ENCODE measurements at places on chromosomes 6 and 20.

DNA sequence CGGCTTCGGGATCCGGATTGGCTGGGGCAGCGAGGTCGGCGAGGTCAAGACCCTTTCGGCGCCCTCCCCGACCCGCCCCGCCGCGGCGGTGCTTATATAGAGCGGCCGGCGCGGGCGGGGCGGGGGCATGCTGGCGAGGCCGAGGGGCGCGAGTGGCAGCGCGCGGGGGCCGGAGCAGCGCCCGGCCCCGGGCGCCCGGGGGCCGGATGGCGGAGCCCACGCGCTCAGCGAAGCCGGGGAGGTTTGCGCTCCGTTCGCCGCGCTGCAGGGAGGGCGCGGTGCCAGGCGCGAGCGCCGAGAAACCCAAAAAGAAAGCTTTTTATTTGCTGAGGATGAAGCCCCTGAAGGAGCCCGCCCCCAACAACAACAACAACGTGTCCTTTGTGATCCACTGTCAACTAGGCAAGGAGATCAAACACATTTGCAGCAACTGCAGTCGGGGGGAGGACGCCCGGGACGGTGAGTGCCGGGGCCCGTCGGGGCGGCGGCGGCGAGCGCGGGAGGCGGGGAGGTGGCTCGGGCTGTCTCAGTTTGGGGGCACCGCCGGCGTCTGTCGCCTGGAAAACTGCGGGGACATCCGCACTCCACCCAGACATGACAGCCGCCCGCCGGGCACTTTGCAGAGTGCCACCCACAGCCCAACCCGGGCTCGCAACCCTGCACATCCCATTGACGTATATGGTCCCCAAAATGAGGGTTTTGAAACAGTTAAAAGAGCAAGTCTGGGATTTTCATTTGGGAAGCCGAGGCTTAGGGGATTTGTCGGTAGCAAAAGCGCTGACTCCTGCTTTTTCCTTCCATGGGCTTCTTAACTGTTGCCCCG is 297.3 kb downstream of the PHACTR1 start:
- no peak overlapping the region for H3K27ac ChIP-seq
- H3K4me3 ChIP-seq, result peak overlapping the region; percentile 82
- H3K36me3 ChIP-seq, result no peaks in the 10 kb centered on the region
- peaks cover 61% of the 10 kb centered on the region for H3K27me3 ChIP-seq
- DNase-seq, result no peak
- peaks cover 4% of the 10 kb centered on the region for H3K4me1 ChIP-seq

DNA sequence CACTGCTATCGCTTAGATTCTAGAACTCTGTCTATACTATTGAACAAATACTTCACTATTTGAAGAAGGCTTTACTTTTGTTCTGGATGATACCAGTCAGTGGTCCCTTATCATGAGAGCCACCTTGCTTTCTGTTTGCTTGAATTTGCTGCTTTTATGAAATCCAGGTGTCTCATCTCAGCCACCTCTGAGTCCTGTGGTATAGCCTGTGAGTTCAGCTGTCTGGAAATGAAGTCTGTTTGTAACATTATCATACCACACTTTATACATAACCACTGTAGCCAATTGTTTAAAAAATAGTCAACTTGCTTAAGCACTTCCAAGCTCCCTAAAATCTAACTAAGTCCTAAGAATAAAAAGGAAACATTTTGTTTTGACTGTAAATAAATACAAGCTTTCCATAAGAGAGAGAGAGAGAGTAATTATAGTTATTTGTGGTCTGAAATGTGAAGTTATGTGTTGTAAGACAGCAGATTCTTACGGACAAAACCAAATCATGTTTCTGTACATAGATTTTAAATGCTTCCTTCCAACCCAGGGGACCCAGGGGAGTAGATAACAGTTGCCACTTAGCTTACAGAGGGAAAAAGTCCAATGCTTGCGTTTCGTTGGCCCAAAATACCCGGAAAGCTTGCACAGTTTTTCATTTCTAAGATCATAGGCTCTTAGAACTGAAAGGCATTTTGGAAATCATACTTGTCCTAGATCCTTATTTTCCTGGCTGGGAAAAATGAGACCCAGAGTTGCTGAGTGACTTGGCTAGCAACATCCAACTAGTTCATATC is 1107.8 kb upstream of the FLRT3 start:
- DNase-seq, result no peak
- H3K4me1 ChIP-seq, result no peaks in the 10 kb centered on the region

- no peak overlapping the region for H3K27ac ChIP-seq
- no peak for DNase-seq
- H3K27me3 ChIP-seq, result peaks cover 29% of the 10 kb centered on the region
- H3K36me3 ChIP-seq, result no peaks in the 10 kb centered on the region
- no peaks in the 10 kb centered on the region for H3K4me1 ChIP-seq
These were observed 35.9 kb upstream of the FAM135A start for GRCh38 chr6:70377372-70377771.

DNA sequence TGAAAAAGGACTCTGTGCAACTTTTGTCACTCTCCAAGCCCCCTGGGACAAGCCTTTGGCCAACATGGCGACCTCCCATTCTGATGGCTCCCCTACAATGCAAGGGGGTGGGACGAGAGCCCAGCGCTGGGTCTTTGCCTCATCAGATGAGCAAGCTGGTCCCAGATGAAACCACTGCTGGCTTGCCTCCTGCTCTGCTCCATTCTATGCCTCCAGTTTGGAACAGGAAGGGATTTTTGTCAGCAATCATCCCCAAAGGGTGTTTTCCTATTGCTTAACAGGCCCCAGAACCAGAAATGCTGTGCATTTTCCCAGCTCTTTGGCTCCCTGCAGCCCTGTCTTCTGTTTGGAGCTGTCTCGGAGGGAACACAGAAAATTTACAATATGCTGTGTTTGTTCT is 412.7 kb downstream of the MAFB start:
- no peak overlapping the region for H3K27ac ChIP-seq
- no peaks in the 10 kb centered on the region for H3K27me3 ChIP-seq
- no peaks in the 10 kb centered on the region for H3K4me1 ChIP-seq
- no peak for DNase-seq
- H3K36me3 ChIP-seq, result no peaks in the 10 kb centered on the region

DNA sequence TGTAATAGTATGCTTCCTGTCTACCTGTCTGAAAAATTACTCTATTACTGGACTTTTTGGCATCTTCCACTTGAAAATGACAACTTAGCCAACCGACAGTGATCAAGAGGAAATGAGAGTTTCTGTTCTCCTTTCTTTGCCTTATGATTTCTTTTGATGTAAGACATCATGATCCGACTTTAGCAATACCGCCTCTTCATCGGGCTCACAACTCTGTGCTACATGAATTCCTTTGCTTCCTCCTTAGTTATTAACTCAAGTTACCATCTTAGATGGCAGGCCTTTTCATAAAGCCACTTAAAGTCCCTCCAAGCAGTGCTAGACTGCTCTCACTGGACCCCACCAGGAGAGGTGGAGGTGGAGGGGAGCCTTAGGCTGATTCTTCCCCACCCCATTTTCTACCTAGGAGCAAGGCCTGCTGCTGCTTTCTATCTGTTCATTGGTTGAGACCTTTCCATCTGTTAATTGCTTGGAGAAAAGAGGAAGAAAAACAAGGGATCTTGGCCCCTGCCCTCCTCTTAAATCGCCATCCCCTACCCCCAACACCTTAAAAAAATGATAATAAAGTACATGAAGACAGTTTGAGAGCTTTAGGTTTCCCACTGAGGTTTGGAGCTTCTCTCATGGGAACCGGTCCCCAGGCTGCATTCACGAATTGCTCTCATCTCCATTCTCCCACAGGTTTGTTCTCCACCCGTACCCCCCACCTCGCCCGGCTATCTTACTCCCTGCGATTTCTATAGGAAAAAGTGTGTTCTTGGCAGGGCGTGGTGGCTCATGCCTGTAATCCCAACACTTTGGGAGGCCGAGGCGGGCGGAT is 21.6 kb upstream of the MCM3 start:
- H3K36me3 ChIP-seq, result no peaks in the 10 kb centered on the region
- DNase-seq, result no peak
- peak overlapping the region; percentile 96 for H3K27ac ChIP-seq
- no peaks in the 10 kb centered on the region for H3K27me3 ChIP-seq
- peaks cover 73% of the 10 kb centered on the region for H3K4me1 ChIP-seq
- H3K4me3 ChIP-seq, result peak overlapping the region; percentile 58

- peak overlapping the region; percentile 92 for H3K4me3 ChIP-seq
- peak; percentile 67 for DNase-seq
- no peaks in the 10 kb centered on the region for H3K27me3 ChIP-seq
- H3K27ac ChIP-seq, result peak overlapping the region; percentile 79
- peaks cover 58% of the 10 kb centered on the region for H3K4me1 ChIP-seq
These were observed 670 bp downstream of the NCOA5 start for GRCh38 chr20:46089167-46089416.

DNA sequence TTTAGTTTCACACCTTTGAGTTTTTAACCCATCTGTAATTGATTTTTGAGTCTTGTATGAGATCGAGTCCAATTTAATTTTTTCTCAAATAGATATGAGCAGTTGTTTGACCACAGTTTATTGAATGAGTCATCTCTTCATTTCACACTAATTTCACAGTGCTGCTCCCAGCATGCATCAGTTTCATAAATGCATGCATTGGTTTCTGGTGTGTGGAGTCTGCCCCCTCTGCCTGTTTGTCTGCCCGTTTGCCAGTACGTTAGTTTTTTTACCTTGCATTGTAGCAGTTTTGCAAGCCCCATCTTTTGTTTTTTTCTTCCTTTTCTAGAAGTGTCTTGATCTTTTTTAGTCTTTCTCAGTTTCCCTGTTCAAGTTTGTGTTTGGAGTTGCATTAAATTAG is 11.9 kb downstream of the SLX4IP start:
- peak overlapping the region; percentile 77 for H3K4me3 ChIP-seq
- peak; percentile 68 for DNase-seq
- H3K36me3 ChIP-seq, result no peaks in the 10 kb centered on the region
- no peaks in the 10 kb centered on the region for H3K27me3 ChIP-seq
- peak overlapping the region; percentile 58 for H3K27ac ChIP-seq
- peaks cover 30% of the 10 kb centered on the region for H3K4me1 ChIP-seq

DNA sequence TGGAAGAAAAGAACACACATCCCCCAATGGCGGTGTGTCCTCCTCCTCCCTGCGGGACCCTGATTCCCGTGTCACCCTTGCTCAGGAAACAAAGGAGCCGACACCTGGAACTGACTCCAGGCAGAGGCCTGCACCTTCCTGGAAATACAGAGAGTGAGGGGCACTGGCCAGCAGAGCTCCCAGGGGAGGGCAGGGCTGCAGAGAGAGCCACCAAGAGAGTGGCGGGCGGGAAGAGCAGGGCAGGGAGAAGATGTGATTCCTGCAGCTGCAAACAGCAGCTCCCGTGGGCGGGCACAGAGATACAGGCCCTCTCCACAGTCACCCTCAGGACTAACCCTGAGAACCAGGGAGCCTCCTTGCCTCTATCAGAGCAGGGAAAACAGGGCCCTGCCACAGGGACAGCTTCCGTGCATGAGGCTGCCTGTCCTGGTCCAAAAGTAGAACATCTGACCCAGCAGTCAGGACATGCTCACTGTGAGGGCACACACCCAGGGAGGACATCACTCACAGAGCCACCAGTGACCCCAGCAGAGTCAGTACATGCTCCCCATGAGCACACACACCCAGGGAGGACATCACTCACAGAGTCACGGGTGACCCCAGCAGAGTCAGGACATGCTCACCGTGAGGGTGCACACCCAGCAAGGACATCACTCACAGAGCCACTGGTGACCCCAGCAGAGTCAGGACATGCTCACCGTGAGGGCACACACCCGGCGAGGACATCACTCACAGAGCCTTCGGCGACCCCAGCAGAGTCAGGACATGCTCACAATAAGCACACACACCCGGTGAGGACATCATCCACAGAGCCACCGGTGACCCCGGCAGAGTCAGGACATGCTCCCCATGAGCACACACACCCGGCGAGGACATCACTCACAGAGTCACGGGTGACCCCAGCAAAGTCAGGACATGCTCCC is 193.1 kb downstream of the DLL1 start:
- no peak for DNase-seq
- H3K4me1 ChIP-seq, result no peaks in the 10 kb centered on the region
- peaks cover 7% of the 10 kb centered on the region for H3K27me3 ChIP-seq
- peaks cover 6% of the 10 kb centered on the region for H3K36me3 ChIP-seq
- H3K27ac ChIP-seq, result no peak overlapping the region
- H3K4me3 ChIP-seq, result no peak overlapping the region

DNA sequence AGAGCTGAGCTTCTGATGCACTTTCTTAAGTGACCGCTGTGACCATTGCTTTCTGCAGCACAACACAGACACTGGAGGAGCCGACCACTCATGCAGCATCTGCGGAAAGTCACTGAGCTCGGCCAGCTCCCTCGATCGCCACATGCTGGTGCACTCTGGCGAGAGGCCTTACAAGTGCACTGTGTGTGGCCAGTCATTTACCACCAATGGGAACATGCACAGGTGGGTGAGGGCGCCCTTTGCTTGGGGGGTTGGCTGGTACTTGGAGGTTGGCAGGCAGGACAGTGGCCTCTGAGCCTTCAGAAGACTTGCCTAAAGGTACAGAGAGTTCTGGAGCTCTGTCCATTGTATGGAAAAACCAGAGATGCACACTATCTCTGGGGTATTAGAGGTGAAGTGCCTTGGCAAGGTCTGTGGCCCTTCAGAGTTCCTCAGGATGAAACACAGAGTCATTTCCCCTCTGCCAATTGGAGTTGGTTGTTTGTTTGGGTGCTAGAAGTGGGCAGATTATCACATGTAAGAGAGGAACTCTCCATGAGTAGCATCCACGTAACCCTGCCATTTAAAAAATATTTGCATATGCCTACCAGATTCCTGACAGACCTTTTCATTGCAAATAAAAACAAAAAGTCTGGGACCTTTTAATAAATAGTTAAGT is 81.5 kb downstream of the RREB1 start:
- H3K27ac ChIP-seq, result no peak overlapping the region
- H3K27me3 ChIP-seq, result no peaks in the 10 kb centered on the region
- no peak overlapping the region for H3K4me3 ChIP-seq
- DNase-seq, result no peak
- peaks cover 12% of the 10 kb centered on the region for H3K4me1 ChIP-seq
- H3K36me3 ChIP-seq, result peaks cover 37% of the 10 kb centered on the region

DNA sequence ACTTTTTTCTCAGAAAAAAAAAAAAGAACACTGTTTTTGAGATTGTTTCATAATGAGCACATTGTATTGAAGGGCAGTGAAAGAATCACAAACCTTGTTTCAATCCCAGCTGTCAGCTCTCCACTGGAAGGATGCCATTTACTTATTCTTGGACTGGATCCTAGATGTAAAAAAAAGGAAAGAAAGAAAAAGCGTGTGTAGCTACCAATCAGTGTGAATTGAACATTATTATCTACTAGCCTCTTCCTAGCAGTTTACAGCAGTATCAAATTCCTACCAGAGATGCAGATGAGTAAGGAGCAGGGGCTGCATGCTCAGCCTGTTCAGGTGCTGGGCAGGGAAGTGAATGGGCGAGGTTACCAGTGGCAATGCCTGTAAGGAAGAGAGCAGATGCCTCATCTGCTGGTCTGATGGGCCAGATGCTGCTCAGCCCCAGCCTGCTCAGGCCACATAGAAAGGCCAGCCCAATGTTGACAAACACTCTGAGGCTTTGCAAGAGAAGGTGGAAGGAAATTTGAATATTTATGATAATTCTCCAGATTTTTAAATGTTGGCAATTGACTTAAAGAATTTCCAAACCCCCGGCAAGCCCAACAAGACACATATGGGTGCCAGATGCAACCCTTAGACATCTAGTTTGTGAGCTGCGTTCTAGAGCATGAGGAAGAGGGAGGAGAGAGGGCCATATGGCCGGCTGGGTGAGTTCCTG is 189.5 kb downstream of the IBTK start:
- no peak overlapping the region for H3K27ac ChIP-seq
- no peak overlapping the region for H3K4me3 ChIP-seq
- no peaks in the 10 kb centered on the region for H3K36me3 ChIP-seq

Data from activated T-cell treated with anti-CD3 and anti-CD28 coated beads, Interleukin-2, amount 50 U/mL, for 72 hours (primary cell).